Stimulated activated CD8-positive, alpha-beta memory T cell treated with anti-CD3 and anti-CD28 coated beads, Interleukin-15, amount 100 ng/mL, for 4 hours (primary cell): ENCODE measurements at places on chromosomes 2 and 18.

GRCh38 chr2:40271094-40271493 is 180.8 kb downstream of the SLC8A1 start:
- DNase-seq = no peak

DNA sequence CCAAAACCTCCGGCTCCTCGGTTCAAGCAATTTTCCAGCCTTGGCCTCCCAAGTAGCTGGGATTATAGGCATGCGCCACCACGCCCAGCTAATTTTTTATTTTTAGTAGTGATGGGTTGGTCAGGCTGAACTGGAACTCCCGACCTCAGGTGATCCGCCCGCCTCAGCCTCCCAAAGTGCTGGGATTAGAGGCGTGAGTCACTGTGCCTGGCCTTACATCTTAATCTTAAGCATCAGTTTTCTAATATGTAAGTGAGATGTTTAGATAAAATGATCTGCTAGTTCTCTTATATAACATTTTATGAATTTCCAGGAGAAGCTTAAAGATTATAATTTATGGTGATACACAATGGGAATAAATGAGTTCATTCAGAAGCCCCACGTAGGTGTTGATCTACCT is 69.2 kb downstream of the SPTBN1 start:
- DNase-seq = no peak

DNA sequence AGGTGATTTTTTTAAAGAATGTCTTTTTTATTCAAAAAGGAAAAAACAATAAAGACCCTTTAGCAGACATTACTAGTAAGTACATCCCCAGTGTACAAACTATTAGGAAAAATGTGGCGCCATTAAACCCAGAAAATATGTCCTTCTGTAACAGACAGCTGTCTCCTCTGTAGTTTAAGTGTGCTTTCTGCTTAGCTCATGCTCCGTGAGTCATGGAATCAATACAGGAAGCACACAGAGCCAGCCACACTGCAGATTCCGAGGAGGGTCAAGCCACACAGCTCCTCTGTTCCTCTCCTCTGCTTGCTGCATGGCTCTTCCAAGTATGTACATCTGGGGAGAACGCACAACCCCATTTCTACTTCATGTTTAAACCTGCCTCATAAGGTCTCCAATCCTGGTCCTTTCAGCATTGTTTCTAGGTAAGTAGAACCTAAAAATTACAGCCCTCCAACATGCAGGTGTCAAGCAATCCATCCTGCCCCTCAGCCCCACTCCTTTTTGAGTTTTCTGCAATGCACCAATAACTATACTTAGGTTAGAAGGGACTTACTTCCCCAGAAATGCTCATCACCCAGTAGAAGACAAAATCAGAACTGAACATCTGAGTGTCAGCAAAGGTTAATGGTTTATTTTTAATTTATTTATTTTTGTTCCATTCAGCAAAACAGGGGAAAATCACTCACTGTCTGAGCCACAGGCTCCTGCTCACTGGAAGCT is 37.5 kb downstream of the ACVR1 start:
- no peak for DNase-seq

GRCh38 chr2:62156861-62157496 is 38.9 kb upstream of the B3GNT2 start:
- no peak for DNase-seq

DNA sequence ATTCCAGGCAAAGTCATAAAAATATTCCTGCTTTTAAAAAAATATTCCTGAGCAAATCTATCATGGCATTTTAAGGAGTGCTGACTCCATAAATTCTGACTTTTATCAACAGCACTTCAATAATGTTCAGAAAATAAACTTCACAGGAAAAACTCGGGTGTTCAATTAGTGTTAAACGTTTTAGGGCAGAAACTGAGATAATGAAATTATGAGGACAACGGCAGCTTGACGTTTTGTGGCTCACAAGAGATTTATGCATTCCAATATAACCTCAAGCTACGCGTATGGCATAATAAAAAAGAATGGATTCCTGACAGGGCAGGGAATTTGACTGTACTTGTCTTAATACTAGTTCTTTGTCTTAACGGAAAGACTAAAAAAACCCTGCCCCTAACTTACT is 133.2 kb downstream of the ICOS start:
- no peak for DNase-seq

DNA sequence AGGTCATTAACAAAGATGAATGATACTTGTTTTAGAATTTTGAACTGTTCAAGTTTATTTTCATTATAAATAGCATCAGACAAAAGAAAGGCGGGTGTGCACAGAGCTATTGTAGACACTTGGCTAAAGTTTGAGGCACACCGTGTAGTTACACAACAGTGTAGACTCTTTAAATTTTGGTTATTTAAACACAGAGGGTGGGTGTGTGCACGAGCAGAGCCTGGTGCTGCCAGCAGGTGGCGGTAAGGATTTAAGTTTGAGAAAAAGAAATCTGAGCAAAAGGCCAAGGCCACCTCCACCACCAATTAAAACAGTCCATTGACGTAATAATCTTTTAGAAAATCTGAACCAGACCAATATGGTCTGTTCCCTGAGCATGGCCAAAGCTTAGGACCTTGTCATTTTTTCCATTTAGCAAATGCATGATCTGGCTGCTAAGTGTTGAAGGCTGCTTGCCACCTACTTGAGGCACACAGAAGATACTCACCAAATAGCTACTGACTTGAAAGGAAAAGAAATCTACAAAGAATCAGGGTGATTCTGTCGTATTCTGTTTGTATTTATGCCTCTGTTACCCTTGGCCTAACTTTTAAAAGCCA is 14.3 kb downstream of the COPS7B start:
- no peak for DNase-seq
